ENCODE measurements at places on chromosomes 2 and 18. TPM values are rescaled to one million over a fixed set of nuclear protein-coding genes. Genes with fewer than 3 reads are reported as not detected.
A peak's percentile ranks its signal among the peaks of the same experiment; 100 is the strongest.

DNA sequence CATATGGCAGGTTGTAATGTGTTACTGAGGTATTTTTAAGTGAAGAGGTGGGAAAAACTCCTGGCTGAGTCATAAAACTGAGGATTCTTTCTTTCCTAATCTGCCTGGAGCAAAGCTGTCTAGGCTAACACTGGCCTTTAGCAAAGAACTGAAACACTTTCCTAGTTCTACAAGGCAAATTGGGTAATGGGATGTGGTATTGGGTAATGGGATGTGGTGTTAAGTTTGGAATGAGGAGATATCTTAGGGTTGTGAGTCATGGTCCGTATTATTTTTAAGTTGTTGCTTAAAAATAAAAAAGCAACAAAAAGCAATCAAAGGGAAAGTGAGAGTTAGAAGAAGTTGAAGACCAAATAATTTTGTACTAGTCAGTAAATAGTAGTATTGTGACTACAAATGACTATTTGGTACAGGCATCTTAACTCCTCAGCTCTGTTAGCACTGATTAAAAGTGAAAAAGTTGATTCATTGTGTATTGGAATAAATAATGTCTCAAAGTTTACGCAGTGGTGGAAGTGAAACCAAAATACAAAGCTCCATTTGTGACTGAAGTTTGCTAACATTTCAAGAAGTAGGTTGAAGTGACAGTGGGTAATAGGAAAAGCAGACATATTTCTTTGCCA is 216.8 kb downstream of the CAMKMT start:
- DNase-seq, result no peak

DNA sequence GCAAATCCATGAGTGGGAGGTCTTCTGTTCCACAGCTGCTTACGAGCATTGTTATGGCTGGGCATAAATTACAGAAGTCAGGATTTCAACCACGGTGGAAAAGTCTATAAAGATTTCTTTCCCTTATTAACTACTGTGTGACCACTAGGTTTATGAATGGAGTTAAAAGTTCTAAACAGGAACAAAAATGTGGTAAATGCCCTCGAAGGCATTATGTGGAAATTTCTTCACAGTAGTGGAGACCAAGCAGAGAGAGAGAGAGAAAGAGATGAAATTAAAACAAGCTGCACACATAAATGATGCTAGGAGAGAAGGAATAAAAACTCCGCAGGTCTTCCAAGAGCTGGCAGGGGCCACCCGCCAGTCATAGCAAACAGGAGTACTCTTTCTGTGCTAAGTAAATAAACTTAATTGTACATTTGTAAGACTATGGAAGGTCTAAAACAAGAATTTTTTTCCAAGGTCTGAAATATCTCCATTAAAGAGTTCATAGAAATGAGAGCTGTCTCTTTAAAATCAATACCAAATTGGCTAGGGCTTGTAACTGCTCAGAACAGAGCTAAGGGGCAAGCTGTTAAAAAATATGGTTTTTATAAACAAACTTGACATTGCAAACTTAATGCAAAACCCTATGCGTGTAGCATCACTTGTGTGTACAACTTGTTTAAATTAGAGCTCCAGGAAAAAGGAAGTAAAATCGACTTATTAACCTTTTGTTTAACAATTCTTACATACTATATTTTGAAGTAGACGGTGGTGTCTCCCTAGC is 438.2 kb downstream of the MEIS1 start:
- DNase-seq, result no peak

GRCh38 chr2:23593752-23594459 is 208.9 kb downstream of the KLHL29 start:
- DNase-seq, result no peak

- no peak for DNase-seq
Observed at GRCh38 chr2:176704282-176704858, 435.1 kb downstream of the MTX2 start.

DNA sequence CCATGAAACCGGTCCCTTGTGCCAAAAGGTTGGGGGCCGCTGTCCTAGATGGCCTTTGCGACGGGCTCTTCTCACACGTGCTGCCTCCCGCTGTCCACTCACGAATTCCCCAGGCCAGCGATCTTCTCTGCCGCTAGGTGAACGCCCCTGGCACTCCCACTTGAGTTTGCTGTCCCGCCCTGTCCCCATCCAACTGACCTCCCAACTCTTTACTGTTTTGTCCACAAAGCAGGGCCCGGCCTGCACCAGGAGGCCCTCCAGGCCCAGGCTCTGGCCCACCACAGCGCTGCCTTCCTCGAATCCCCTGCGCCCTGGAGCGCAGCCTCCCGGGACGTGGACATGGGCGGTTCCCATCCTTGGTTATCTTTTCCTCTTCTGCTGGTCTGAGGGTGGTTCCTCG is 69.7 kb upstream of the PXDN start:
- no peak for DNase-seq

DNA sequence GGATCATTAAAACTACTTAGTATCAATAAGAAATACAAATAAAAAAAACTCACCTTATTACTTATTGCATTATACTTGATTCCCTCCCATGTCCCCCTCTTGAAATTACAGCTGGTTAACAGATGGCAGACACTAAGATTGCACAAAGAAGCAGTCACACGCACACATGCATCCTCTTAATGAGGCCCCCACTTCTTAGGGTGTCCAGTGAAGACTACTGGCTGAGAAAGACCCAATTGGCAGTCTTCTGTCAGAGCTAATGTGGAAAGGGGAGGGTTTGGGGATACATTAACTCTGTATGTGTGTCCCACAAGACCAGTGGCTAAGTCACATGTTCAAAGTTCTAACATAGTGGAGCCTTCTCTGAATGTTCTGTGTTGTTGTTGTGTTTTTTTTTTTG is 210.7 kb downstream of the MTX2 start:
- DNase-seq, result no peak

- no peak for DNase-seq
Observed at GRCh38 chr2:25491003-25491696, 149.4 kb upstream of the DNMT3A start.

- peak; percentile 85 for DNase-seq
Observed at GRCh38 chr18:2994603-2995432, 18.1 kb downstream of the LPIN2 start.

- DNase-seq, result no peak
Observed at GRCh38 chr2:126652323-126652891, 3.6 kb upstream of the GYPC start.

DNA sequence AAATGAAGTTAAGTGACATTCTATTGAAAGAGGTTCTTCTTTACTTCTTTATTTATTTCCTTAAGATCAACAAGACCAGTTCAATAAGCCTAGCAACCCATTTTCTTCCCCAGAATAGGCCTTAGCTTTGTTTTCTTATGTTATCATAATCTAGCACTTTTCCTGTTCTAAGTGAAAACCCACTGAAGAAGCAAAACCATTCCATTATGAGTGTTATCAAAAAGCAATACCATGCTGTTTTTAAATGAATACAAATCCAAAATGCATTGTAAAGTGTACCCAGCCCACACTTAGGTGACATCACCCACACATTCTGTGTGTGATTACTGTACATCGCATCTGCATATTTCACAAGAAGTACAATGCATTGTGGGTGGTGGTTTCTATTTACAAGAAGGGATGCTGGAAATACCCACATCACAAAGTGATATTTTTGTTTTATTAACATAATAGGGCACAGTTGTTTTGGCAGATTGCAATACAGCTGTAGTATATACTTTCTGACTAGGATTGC is 679.5 kb downstream of the KCNJ3 start:
- DNase-seq, result no peak

- DNase-seq, result peak; percentile 26
Observed at GRCh38 chr2:175414882-175415487, 233.5 kb upstream of the ATP5MC3 start.

DNA sequence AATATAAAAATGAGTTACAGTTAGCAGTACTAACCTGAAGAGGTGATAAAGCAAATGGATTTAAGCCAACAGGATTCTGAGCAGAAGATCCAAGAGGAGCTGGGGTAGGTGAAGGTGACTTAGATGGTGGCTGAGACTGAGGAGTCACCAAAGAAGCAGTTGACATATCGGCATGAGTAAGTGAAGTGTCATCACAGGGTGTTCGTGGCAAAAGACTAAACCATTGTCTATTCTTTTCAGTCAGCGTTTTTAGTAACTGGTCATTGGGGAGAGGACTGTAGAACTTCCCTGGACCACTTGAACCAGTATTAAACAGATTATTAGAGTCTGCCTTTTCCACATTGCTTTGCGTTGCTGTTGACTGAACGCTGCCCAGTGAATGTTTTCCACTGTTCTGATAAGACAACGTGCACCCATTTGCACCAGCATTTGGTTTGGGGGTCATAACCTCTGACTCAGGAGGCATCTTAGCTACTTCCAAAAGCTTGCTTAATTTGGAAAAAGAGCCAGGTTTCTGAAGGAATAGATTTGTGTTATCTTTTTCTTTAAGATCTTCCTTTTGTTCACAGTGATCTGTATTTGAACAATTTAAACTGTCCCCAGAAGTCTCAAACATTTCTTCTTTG is 63.3 kb upstream of the WDSUB1 start:
- DNase-seq, result no peak

DNA sequence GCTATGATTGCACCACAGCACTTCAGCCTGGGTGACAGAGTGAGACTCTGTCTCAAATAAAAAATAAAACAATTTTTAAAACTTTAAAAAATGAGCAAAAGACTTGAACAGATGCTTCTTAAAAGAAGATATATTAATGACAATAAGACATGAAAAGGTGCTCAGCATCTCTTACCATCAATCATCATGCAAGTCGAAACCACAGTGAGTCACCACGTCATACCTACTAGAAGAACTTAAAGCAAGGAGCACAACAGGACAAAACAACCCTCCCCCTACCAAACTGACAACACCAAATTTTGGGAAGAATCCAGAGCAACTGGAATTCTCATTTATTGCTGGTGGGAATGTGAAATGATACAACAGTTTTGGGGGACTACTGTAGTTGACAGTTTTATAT is 251.6 kb downstream of the BCL2 start:
- DNase-seq, result peak; percentile 42

- DNase-seq, result no peak
Observed at GRCh38 chr18:47403949-47404348, 152.5 kb upstream of the SKOR2 start.

- DNase-seq, result no peak
Observed at GRCh38 chr2:223786236-223786635, 51.1 kb downstream of the AP1S3 start.

- no peak for DNase-seq
Observed at GRCh38 chr2:39894082-39894481, 115.0 kb upstream of the THUMPD2 start.

GRCh38 chr2:242029422-242030225 is 160.1 kb downstream of the RTP5 start:
- peak; percentile 3 for DNase-seq

DNA sequence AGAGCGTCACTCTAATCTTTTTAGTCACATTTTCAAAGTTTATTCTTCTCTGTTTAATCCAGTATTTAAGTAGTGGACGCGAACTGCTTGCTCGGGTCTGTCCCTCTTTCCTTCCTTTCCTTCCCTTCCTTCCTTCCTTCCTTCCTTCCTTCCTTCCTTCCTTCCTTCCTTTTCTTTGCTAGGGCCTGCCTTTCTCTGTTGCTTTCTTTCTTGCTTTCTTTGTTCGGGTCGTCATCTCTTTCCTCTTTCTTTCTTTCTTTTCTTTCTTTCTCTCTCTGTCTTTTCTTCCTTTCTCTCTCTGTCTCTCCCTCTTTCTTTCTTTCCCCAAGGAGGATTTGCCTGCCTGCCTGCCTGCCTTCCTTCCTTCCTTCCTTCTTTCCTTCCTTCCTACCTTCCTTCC is 3.0 kb upstream of the ACKR3 start:
- DNase-seq, result no peak

- no peak for DNase-seq
Observed at GRCh38 chr2:146817613-146818012, 1027.2 kb upstream of the ACVR2A start.

DNA sequence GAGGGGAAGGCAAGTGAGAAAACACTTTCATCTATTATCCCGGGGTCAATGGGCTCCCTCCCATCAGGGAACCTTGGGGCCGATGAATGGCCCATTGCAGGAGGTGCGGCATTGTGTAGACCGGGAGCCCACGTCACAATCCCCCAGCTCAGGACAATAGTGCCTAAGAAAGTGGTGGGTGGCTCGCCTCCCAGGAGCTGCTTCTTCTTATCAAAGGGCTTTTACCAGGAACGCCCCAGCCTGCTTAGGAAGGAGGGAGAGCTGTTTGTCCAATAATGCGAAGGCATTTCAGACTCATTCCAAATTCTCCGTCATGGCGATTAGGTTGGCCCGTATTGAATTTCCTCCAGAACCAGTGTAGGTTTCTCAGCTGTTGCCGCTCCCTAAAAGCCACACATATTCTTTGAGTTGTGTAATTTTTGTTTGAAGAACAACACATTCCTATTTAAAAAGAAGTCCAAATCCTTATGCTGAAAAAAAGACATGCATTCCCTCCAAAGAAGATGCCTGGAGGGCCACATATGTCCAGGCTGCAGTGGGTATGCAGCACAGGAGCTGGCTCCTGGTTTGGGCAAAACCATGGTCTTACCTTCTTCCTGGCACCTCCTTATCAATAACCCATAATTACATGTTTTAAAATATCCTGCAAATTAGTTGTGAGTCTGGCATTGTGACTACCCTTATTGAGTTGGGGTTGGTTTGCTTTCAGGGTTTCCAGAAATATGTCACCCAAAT is 264.7 kb downstream of the MYCN start:
- DNase-seq, result no peak

DNA sequence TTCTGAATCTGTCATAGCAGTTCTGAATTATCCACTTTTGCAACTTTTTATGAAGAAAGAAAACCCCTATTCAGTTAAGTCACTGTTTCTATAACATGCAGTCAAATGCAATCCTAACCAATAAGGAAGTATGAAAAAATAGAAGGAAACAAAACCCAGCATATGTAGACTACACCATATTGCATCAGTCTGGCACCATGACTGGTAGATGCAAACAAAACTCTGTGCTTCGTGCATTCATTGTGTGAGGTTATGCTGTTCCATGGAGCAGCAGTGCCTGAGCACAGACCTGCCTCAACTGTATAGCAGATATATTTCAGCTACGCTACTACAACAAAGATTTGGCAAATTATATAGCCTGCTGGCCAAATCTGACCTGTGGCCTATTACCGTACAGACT is 325.5 kb downstream of the LRP1B start:
- no peak for DNase-seq

- DNase-seq, result no peak
Observed at GRCh38 chr2:32949260-32949659, 2.5 kb downstream of the LTBP1 start.

HOXD13 gene
- total RNA-seq, result not detected

CHRNG gene
- total RNA-seq, result not detected

DTNA gene
- 0.27 TPM for total RNA-seq

GCG gene
- total RNA-seq, result not detected

ZSWIM2 gene
- total RNA-seq, result not detected

VRK2 gene
- 16.1 TPM for total RNA-seq

CAPN14 gene
- total RNA-seq, result 1.1 TPM

FHL2 gene
- 1.8 TPM for total RNA-seq

CNGA3 gene
- total RNA-seq, result not detected
